8988T (cell line): ENCODE measurements at places on chromosomes 11 and 22.

GRCh38 chr11:21630934-21631478 is 561.9 kb upstream of the ANO5 start:
- no peak for DNase-seq

GRCh38 chr11:105719073-105719822 is 109.4 kb downstream of the GRIA4 start:
- DNase-seq = no peak

GRCh38 chr11:58914821-58915543 is 24.3 kb upstream of the GLYATL1 start:
- DNase-seq = no peak

DNA sequence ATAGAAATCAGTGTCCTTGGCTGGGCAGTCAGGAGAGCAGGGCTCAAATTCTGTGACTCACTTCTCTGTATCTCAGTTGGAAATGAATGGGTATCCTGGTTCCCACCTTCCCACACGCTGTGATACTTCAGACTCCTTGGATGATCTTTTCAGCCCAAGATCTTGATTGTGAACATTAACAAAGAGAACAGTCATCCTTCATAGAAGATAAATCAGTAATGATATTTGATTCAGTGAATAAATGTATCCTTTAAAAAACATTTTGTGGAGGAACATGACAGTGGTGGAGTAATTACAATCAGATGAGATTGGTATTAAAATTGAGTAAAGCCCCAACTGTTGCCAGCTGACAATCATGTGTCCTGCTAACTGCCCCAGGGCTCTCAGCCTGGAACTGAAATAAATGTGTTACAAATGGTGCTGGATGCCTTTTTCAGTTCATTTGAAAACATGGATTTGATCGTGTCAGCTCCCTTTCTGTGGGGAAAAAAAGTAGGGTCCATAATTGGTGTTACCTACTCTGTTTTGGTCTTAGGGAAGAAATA is 72.9 kb upstream of the OR5AN1 start:
- no peak for DNase-seq

DNA sequence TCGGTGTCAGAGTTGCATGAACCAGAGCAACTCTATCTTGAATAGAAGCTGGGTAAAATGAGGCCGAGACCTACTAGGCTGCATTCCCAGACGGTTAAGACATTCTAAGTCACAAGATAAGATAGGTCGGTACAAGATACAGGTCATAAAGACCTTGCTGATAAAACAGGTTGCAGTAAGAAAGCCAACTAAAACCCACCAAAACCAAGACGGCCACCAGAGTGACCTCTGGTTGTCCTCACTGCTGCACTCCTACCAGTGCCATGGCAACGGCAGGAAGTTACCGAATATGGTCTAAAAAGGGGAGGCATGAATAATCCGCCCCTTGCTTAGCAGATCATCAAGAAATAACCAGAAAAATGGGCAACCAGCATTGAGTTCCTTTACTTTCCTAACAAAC is 2.4 kb upstream of the KAT5 start:
- DNase-seq = no peak

DNA sequence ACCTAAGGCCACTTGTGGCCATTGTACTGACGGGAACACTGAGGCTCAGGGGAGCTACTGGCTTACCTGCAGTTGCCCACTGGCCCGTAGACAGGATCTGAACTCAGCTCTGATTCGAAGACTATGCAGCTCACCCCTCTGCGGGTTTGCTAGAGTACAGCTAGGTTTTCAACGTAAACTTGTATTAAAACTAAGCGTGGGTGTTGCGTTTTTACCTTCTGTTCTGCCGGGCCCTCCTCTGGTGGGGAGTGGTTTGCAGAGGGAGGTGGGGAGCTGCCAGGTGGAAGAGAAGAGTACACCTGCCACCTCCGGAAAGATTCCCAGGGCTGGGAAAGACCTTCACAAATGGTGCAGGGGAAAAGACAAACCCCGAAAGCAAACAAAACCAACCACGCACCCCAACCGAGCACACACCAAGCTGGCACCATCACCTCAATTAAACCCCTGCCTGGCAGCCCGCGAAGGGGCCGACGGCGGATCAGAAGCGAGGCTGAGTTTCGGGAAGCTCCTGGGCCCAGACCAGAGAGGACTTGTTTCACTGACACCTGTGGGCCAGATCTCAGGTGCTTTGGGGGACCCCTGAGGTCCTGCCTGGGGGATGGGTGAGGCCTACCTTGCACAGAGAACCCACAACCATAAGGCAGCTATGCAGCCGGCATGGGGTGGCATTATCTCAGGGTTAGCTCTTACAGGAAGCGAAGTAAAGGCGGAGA is 37.7 kb downstream of the SHISAL1 start:
- no peak for DNase-seq

- peak; percentile 56 for DNase-seq
Measured at GRCh38 chr11:31870609-31871309, 59.6 kb upstream of the PAX6 start.

DNA sequence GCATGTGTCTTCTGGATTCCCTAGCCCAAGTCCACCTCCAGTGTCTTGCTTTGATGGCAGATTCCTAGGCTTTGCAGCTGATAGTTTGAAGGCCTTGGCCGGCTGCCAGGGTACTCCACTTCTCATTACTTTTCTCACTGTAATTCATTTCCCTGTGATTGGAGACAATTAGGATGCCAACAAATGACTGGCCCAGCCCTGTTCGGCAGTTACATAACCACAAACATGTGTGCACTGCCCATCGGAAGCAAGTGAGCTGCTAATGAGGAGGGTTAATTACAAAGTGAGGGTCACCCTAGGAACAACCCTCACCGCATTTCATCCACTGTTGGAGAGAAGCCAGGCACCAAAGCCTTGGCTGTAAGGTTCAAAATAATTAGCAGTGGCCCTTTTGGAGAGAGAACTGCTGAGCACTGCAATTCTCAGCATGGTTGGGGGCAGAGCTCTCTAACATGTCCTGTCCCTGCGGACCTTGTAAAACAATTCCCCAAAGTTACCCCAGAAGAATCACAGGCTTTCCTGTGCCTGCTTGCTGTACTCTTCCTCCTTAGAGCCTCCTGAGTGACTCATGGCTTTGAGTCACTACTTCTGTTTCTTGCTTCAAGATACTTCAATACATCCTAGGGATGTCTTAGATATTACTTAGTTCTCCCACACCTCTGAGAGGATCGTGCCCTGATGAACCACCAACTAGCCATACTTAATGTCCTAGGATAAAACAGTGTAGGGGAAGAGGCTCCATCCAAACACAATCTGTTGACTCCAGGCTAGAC is 109.7 kb upstream of the GALNT18 start:
- DNase-seq = no peak

DNA sequence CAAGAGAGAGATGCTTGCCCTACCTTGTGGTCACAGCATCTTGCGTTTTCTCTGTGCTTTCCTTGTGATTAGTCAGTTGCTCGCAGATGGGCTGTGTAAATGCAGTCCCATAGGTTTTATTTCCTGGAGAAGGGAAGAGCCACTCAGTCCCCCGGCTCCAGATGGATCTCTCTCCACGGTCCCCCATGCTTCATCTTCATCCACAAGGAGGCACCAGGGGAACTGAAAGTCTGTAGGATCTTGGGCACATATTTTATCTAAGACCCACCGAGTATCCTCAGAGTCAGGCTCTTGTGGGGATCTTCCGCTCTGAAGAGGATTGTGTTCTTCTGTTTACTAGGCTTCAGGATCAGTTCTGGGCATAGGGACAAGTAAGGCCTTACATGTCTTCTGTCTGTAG is 66.8 kb upstream of the E2F8 start:
- no peak for DNase-seq

- no peak for DNase-seq
Measured at GRCh38 chr22:35930933-35931332, 97.7 kb downstream of the RBFOX2 start.

- DNase-seq = no peak
Measured at GRCh38 chr11:45927332-45927683, 4.9 kb downstream of the LARGE2 start.

DNA sequence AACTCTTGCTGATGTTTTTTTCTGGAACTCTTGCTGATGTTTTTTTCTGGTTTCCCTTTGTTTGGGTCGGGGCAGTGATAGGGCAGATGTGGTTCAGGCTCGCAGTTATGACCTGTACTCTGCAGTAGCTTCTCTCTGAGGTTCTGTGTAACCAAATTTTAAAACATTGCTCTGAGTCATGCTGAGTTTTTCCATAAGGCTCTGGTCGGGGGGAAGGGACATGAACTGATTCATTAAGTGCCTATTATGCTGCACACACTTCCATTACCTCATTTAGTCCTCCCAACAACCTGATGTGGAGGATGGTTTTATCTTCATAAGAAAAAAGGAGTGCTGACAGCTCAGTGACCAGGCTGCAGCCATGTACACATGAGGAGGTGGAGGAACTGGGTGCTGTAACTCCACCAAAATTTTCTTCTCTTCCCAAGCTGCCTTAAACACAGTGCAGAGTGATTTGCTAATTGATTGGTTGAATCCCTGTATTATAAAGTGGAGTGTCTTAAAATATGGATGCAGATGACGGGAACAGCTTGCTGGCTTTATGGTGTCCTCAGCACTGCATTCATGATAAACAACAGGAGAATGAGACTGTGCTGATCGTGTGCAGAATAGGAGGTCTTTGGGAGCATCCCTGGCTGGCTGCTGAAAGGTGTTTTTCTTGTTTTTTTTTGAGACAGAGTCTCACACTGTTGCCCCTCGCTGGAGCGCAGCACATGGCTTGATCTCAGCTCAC is 19.1 kb downstream of the TNRC6B start:
- no peak for DNase-seq

DNA sequence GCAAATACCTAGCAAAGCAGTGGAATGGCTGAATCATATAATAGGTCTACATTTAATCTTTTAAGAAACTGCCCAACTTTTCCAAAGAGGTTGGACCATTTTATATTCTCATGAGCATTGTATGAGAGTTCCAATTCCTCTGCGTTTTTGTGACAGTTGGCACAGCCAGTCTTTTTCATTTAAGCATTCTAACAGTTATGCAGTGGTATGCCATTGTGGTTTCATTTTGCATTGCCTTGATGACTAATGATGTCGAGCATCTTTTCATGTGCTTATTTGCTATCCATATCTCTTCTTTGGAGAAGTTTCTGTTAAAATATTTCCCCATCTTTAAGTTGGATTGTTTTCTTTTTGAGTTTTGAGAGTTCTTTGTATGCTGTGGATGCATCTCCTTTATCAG is 38.7 kb downstream of the EIF3F start:
- no peak for DNase-seq
